ENCODE measurements at places on chromosomes 13 and 19.

- no peak for DNase-seq
Measured at GRCh38 chr13:49756263-49756662, 36.2 kb downstream of the KPNA3 start.

- no peak for DNase-seq
Measured at GRCh38 chr19:1747285-1748114, 5.8 kb upstream of the ONECUT3 start.

GRCh38 chr13:22757530-22758120, 423.2 kb upstream of the SGCG start:
- no peak for DNase-seq

DNA sequence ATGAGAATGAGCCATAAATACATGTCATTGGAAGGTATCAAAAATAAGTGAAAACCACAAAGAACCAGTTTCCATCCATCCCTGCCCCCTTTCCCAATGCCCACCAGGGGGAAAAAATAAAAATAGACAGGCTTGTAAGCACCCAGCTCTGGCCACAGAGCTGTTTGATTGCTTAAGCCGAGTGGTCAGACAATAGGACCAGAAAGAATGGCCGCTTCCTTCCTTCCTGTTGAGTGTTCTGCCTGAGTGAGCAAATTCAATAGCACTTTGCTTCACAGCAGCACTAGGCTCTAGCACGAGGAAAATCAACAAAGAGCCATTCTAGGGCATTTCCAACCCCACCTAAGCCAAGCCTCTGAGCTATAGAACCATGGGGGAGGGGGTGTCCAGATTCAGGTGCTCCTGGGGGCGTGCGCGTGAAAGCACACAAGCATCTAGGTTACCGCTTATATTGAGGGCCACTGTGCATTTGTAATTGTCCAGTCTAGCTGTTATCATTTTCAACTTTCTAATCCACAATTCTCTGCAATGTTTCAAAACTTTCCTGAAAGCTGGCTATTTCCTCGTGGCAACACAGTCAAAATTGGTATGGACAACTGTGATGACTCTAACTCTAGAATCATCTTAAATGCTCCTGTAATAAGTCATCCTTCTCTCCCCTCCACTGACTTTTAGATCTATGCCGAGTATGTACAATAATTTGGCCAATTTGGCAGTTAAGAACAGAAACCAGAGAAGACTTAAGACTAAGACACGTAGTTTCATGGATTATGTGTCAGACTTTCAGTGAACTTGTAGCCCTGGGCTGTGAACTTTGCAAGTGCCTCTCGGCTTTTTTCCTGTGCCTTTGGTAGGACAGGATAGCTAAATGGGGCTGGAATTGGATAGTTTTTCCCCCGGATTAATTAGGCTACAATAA, 64.3 kb downstream of the SPRY2 start:
- DNase-seq: no peak

DNA sequence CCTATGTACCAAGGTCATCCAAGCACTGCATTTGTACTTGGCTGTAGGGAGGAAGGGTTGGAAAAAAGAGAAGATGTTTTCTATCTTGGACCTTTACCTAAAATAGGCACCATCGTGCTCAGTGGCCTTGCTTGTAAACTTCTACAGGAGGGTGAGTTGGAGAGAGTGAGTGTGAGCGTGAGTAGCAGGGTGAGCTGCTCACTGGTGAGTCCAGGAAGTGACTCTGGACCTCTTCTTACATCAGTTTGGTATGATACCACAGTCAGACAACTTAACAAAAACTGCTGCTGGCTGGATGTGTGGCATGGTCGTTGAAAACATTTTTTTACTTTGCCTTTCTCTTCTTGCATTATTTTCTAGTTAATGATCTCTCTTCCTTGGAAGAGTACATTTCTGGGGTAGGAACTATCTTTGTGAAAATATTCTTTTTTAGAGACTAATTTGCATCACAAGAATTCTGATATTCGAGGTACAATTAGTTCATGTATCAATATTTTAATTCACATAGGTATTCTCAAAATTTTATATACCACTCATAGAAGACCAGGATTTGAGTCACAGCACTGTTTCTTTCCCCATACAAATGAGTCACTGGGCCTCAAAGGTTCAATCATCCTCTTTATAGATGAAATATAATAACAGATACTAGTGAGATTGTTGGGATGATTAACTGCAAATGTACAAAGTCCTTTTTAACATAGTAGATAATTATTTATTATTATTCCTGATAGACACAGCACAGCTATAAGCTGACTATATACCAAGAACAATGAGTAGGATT, 651 bp downstream of the SERPINE3 start:
- no peak for DNase-seq

DNA sequence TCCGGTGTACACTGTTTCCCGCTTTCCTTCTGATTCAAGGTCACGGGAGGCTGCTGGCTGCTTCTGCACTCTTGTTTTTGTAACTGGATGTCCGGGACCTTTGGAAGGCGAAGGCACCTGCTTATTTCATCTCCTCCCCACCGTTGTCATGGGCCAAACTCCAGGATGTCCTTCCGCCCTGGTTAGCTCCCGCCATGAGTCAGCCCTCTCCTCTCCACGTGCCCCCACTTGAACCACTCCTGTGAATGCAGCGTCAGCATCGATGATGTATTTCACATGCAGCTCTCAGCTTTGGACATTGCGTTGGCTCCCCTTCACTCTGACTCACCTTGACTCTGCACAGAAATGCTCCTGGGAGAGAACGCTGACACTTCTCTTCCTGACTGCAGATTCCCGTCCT, 5.5 kb upstream of the GALP start:
- no peak for DNase-seq

DNA sequence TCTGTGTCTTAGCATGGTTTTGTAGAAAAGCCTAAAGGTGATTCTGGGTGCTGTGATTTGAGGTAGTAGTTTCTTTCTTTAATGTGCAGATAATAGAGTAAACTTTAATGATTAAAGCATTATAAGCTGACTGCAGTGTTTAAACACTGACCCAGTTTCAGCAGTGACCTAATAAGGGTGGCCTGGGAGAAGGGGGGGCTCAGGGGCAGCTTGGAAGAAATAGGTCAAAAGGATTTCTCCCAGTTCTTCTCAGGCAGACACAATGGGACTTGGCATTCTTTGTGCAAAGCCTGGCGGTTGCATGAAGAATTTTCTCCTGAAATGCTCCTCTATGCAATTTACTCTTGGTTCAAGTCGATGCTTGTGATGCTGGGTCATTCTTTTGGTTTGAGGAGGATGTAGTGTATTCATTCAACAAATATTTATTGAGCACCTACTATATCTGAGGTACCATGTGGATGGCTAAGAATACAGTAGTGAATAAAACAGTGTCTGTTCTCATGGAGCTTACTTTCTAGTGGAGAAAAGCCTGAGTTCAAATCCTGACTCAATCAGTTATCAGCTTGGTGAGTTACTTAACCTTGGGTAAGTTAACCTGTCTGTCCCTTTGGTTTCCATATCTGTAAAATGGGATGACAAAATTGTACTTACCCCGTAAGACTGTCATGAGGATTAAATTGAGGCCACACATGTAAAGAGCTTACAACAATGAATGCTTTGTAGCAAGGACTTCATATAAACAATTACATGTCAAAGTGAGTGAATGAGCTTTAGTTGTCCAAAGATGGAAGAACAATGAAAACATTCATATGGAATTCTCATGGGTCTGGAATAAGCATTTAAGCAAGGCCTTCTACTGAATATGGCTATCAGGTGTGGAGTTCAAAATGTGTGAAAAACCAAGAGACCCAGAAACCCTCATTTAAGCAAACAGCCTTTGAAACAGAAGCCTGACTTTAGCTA, 210.2 kb downstream of the KCNRG start:
- no peak for DNase-seq

DNA sequence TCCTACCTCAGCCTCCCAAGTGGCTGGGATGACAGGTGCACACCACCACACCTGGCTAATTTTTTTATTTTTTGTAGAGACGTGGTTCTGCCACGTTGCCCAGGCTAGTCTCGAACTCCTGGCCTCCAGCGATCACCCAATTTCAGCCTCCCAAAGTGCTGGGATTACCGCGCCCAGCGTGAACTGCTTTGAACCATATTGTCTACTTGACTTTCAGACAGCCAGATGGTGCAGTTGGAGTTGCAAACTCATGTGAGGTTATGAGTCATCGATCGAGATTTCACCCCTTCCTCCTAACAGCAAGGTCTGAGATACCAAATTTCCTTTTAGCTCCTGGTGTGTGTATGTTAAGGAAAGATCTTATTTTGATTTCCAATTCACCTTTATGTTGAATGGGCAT, 2.7 kb downstream of the SLC27A1 start:
- DNase-seq: no peak

- DNase-seq: no peak
Measured at GRCh38 chr13:40330950-40331349, 335.5 kb downstream of the FOXO1 start.

- no peak for DNase-seq
Measured at GRCh38 chr19:53853707-53854106, 14.0 kb upstream of the MYADM start.

DNA sequence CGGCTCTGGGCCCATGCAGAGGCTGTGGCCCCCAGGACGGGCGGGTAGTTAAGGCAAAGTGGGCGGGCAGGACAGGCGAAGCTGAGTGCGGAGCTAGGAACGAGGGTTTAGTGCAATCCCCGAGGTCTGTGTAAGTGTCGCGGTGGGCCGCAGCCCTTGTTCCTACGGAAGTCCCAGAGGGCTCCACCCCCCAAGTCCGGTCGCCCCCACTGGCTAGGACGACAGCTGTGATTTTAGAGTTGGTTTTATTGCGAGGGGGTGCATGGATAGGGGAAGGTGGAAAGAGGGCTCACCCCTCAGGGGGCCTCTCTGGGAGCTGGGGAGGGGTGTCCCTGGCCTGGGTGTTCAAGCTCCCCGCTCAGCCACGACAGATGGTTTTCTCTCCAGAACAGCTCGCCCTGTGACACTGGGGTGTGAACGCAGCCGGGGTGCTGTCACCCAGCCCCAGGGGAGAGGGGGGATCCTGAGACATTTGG, 21.7 kb downstream of the ZBTB7A start:
- DNase-seq: no peak

- DNase-seq: no peak
Measured at GRCh38 chr19:5827342-5827890, 12.1 kb downstream of the FUT6 start.

GRCh38 chr13:52348071-52348470, 57.9 kb downstream of the THSD1 start:
- no peak for DNase-seq

- no peak for DNase-seq
Measured at GRCh38 chr19:289651-290371, 1.4 kb downstream of the PLPP2 start.

DNA sequence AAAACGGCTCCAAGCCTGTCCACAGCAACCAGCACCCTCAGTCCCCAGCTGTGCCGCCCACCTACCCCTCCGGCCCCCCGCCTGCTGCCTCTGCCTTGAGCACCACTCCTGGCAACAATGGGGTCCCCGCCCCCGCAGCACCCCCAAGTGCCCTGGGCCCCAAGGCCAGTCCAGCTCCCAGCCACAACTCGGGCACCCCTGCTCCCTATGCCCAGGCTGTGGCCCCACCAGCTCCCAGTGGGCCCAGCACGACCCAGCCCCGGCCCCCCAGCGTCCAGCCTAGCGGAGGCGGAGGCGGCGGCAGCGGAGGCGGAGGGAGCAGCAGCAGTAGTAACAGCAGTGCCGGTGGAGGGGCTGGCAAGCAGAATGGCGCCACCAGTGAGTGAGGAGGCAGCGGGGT, 10.6 kb downstream of the CNOT3 start:
- peak; percentile 57 for DNase-seq
